G401 (cell line): ENCODE measurements at places on chromosomes 5 and 9.
A peak's percentile ranks its signal among the peaks of the same experiment; 100 is the strongest.

DNA sequence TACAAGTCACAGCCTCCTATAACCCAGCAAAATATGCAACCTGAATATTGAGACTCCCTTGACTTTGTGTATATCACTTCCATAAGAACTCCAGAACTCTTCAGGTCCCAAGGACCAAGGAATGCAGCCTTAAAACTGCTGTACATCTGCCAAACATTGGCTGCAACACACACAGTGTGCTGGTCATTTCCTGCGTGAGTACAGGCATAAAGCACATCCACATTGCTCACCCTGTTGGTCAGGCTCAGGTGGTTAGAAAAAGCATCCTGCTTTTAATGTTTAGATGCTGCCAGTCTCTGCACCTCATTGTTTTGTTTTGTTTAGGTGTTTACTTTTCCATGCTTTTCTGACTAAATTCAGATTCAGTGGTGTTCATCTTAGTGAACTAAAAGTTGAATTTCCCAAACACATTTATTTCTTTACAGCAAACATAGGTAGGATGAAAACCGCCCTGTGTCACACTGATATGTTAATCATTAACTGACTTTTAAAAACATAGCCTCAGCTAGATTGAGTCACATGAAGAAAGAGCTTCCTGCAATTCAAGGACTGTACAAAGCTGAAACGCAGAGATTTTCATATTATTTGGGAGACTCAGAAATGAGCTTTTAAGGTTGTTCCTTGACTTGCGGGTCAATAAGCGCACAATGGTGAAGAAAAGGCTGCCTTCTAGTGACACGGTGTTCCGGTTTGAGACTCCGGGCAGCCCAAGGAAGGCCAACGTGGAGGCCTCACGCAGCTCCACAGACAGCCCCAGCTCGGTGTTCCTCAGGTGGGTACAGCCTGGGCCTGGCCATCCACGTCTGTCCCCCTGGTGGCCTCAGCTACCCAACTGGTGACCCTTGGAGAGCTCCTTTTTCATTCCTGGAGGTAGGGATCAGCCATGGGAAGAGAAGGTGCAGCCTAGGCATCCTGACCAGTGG, 52.2 kb upstream of the GRAMD2B start:
- peak; percentile 18 for DNase-seq

DNA sequence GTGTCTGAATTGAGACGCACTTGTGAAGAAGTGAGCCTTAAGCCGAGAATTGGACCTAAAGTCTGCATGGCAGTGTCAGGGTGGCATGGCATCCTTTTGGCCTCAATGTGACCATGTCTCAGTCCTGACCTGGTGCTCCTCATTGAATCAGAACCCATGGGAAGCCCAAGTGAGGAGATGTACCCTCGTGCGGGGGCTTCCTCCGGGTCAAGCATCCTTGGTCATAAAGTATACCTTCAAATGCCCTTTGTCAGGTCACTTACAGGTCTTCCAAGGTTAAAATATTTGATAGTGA, 202.2 kb downstream of the GADD45G start:
- no peak for DNase-seq

GRCh38 chr9:34568774-34569173, 20.8 kb downstream of the CNTFR start:
- no peak for DNase-seq

DNA sequence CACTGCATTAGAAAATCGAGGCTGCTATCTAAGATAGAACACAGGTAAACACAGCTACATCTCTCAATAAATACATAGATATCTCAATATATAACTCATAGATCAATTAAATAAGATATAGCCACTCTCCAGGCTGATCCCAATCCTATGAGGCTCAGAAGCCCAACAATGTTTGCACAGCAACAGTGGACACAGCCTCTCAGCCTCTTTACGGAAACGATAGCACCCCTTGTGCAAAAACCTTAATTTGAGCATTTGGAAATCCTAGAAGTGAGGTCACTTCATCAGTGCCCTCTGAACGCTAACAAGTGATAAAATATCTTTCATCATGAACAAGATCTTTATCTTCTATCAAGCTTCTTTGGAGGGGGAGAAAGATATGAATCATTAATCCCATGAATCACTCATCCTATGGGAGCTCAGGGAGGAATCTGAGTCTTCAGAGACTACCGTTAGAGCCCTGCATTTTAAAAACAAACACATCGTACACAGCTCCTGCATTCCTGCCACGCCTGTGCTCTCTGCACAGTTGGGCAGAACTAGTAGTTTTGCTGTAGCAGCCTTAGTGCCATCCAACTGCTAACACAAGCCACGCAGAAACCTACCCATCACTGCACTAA, 71.4 kb downstream of the MED27 start:
- no peak for DNase-seq

- DNase-seq: no peak
Observed at GRCh38 chr5:95925939-95926338, 35.7 kb downstream of the ELL2 start.

DNA sequence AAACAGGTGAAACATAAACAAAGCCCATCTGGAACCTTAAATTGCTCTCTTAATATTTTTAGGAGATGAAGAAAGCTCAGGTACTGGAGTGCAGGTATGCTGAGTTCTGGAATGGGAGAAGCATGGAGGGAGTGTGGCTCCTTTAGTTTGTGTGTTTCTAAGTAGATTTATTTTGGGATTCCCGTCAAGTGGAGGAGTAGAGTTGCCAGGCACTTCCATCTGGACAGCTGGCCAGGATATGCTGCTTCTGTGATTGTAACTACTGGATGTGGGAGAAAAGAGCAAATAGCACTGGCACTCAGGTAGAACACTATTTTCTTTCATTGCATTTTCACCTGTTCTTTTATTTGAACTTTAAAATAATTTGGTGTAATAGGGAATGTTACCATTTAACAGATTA, 182.3 kb upstream of the MAST4 start:
- no peak for DNase-seq

GRCh38 chr9:137112564-137113384, 1.8 kb downstream of the DPP7 start:
- DNase-seq: no peak

DNA sequence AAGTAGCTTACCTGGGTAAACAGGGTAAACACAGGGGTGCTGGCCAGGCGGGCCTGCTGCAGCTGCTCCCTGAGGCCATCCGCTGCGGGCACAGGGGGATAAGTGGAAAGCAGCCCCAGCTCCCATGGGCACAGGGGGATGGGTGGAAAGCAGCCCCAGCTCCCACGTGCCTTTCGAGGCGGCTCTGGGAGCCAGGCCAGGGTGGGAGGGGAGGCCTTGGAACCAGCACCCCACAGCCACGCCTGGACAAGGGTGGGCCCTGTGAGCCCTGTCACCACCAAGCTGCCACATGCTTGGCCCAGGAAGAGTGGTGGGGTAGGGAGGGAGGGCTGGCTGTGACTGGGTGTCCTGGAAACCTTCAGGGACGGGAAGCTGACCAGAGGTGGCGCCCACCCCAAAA, 7.8 kb upstream of the CARD9 start:
- DNase-seq: no peak

- DNase-seq: no peak
Observed at GRCh38 chr5:61641748-61642565, 309.9 kb downstream of the ZSWIM6 start.
